ENCODE measurements at places on chromosomes 3 and 15.

- no peak for DNase-seq
These were observed 373.8 kb downstream of the ZNF385D start for GRCh38 chr3:21377071-21377769.

DNA sequence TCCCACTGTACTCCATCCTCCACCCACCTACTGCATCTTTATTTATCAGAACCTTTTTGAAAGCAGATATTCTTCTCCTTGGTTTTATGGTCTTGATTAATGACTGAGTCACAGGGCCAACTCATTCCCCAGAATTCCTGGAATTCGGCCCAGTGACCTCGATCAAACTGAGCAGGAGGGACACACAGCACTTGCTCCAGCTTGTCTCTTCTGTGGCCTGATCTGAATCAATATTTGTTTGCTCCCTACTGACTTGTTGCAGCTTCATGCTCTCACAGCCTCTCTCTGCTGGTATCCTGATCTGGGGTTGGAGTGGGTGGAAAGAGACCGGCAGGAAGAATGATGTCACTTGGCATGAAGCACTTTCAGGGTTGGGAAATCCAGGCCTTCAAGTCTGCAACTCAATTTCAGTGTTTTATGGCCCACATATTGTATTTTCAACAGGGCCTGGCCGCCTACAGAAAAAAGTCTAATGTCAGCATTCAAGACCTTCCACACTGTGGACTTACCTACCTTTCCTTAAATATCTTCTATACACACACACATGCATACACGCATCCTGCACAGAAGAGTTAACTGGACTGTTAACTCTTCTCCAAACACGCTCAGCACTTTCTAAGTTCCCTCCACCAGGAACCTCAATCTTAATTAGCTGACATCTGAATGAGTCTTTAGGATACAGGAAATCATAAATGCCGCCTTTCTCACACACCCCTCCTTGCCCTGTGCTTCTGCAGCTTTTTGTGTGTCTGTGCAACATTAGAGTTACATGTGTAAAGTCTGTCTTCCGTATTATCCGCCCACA lies 4.6 kb downstream of the ANXA2 start:
- DNase-seq = no peak

DNA sequence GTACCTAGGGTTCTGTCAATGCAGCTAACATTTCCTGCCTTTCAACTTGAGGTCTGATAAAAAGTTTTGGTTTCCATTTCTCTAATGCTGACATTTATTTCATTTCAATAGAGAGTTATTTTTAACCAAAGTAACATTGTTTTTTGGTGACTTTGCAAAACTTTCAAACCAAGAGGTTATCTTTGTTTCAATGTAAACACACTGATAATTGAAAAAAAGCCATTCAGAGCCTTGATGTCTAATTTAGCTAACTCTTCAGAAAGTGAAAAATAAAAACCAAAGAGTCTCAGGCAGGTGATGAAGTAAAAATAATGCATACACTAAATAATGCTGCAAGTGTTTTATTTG lies 9.6 kb upstream of the TIPARP start:
- DNase-seq = peak; percentile 29

- no peak for DNase-seq
These were observed 13.8 kb downstream of the EFCC1 start for GRCh38 chr3:129014793-129015345.

DNA sequence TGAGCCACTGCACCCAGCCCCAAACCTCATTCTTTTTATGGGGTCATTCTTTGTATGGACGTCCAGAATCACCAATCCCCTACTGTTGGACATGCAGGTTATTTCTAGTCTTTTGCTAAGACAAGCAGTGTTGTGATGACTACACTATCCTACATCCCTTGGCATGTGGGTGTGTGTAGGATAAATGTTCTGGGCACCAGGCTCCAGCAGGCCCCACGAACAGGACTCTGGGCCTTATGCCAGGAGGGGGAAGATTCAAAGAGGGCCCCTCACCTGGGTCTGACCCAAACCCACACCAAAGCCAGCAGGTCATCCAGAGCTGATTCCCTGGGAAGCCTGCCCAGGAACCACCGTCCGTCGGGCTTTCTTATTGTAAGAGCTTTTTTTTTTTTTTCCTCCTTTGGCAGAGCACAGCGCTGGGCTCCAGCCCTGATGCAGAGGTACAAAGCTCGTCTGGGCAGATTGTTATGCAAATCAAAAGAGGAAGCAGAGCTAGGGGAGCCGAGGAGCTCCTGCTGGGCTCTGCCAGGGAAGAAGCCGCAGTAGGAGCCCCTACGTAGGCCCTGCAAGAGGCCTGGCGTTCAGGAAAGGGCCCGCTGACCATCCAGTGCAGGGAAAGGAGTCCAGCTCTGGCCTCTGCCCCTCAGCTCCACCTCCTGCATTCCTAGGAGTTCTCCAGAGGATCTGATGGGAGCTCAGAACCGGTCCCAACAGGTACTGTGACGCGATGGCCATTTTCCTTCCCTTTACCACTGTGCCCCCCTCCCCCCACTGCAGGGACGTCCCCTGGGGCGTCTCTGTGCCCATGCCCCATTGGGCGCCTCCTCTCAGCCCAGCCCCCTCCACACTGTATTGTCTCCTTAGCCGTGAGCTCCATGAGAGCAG lies 29.0 kb upstream of the FURIN start:
- DNase-seq = no peak

DNA sequence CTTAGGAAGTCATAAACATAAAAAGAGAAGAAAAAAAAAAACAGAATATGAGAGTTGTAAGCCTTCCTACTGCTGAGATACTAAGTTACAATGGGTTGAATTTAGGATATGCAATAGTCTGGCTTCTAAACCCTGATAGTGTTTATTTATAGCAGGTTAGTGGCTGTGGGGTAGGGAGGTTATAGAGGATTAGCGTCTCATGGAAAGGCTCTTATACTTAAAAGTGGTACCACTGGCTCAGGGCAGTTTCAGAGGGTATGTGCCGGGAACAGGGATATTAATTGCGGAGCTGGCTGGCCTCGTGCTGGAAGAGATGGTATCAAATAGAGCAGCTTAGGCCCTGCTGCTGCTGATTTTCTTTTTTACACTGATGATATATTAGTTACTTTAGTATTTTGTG lies 60.8 kb downstream of the PFN2 start:
- DNase-seq = no peak

- DNase-seq = no peak
These were observed 32.5 kb downstream of the FNDC3B start for GRCh38 chr3:172071780-172072330.

GRCh38 chr3:147246906-147247305 lies 159.4 kb downstream of the ZIC4 start:
- no peak for DNase-seq

DNA sequence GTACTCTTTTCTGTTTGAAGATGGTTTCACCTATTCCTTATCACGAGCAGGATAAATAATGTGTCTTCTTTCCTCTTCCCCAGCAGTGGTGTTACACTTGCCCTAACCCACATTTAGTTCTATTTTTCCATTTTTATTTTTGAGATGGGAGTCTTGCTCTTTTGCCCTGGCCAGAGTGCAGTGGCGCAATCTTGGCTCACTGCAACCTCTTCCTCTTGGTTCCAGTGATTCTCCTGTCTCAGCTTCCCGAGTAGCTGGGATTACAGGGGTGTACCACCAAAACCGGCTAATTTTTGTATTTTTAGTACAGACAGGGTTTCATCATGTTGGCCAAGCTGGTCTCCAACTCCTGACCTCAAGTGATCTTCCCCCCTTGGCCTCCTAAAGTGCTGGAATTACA lies 372.4 kb downstream of the FOXP1 start:
- DNase-seq = no peak

DNA sequence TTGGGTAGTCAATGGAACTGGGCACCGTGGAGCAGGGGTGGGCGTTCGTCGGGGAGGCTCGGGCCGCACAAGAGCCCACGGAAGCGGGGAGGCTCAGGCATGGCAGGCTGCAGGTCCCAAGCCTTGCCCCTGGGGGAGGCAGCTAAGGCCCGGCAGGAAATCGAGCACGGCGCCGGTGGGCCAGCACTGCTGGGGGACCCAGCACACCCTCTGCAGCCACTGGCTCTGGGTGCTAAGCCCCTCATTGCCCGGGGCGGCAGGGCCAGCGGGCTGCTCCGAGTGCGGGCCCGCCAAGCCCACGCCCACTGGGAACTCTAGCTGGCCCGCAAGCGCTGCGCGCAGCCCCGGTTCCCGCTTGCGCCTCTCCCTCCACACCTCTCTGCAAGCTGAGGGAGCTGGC lies 21.5 kb upstream of the C2CD4B start:
- no peak for DNase-seq

GRCh38 chr3:24316887-24317383 lies 177.7 kb downstream of the THRB start:
- no peak for DNase-seq

- no peak for DNase-seq
These were observed 205.3 kb upstream of the LINGO1 start for GRCh38 chr15:77838061-77838460.

DNA sequence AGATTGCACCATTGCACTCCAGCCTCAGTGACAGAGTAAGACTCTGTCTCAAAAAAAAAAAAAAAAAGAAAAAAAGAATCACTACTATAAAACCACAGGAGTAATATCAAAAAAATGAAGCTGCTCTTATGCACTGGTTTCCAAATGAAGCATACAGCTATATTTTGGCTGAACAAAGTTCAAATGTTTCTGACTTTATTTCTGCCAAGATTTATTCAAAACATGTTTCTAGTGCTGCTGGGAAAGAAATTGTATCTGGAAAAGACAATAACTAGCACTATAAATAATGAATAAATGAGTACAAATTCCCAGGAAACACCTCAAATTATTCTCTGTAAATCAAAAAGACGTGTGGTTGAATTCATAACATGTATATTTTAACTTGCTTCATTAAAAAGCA lies 102.5 kb upstream of the MME start:
- no peak for DNase-seq

DNA sequence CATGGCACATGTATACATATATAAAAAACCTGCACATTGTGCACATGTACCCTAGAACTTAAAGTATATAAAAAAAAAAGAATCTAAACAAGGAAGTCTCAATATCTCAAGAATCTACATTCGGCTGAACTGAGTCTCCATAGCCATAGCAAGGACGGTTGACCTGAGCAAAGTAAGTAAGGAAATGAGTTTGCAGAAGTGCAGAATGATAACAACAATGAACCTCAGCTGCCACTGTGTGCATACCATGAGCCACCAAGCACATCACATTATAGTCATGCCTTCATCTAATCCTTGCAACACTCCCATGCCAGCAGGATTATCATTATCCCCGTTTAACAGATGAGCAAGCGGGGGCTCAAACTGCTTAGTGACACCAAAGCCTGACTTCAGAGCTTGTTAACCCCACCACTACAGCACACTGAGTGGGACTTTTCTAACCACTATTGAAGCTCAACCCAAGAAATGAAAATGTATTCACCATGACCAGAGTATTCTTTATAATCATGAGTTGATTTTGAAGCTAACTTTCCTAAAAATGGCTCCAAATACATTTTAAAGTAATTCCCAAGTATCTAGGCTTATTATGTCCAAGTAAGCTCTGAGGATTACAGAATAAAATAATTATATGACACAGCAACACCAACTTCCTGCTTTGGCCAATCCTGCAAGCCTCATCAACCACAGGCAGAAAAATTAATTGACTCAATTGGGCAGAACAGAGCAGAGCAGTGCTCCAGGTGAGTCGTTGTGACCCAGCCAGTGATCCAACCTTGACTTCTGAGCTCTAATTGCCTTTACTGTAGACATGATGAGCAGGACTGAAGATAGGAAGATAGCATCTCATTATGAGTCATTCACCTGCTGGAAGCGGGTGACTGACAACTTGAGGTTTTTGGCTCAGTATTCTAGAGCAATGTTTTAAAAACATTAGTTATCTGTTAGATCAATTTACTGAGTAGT lies 47.3 kb upstream of the IL12A start:
- peak; percentile 58 for DNase-seq

- DNase-seq = no peak
These were observed 24.0 kb downstream of the PLA2G4B start for GRCh38 chr15:41862515-41863116.

GRCh38 chr15:98452238-98452637 lies 196.1 kb upstream of the IGF1R start:
- DNase-seq = no peak

DNA sequence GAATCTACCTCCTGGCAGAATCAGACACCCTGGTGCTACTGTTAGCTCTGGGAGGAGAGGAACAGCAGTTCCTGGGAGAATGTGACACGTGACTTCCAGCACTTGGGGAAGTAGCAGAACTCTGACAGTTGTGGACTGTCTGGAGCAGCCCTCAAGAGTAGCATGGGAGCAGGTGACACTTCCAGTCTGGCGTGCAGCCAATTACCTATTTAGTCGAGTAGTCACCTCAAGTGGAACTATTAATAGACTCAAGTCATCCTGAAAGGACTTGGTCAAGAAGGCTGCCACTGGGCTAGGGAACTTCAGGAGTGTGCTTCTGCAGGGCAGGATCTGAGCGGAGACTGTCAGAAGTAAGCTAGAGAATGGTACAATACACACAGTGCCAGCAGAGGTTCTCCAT lies 62.3 kb downstream of the MTHFS start:
- no peak for DNase-seq

DNA sequence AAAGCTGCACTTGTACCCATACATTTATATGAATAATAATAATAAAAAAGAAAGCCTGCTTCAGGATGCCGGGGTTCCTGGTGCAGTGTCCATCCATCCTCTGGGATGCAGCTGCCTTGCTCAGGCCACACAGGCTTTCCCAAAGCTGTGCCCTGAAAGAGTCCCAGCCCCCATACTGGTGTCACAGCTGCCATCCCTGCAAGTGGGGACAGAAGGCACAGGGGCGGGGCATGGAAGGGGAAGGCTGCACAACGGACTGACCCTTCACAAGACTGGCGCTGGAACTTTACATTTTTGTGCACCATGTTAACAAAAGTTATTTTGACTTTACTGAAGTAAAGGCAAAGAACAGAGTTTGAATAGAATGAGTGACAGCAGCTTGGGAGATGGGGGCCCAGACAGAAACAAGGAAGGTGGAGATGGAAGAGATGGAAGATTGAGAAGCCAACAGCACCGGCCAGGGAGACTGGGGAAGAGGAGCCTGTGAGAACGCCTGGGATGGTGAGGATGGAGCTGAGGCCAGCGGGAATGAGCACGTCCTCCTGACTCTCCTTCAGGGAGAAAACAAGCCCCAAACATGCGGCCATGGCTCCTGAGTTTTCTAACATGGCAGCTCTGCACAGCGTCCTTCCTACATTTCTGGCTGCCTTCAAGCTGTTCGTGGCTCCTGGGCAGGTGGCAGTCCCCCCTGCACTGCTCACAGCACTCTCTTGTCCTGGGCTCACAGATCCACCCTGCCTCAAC lies 73.1 kb downstream of the ABTB1 start:
- DNase-seq = no peak

DNA sequence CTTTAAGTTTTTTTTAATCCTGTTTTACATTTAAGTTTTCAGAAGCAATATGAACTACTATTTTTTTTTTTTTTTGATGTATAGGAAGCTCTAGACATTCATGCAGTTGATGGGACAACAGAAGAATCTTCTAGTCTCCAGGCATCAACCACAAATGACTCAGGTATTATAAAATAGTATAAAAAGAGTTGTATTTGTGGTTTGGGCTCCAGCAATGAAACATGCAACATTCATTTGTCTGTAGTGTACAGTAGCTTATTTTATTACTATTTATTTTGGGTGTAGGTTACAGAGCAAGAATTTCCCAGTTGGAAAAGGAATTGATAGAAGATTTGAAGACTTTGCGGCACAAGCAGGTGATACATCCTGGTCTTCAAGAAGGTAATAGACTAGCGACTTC lies 38.6 kb downstream of the MGA start:
- DNase-seq = no peak
